Fibroblast of the aortic adventitia (primary cell): ENCODE measurements at places on chromosomes 7 and 10.

DNA sequence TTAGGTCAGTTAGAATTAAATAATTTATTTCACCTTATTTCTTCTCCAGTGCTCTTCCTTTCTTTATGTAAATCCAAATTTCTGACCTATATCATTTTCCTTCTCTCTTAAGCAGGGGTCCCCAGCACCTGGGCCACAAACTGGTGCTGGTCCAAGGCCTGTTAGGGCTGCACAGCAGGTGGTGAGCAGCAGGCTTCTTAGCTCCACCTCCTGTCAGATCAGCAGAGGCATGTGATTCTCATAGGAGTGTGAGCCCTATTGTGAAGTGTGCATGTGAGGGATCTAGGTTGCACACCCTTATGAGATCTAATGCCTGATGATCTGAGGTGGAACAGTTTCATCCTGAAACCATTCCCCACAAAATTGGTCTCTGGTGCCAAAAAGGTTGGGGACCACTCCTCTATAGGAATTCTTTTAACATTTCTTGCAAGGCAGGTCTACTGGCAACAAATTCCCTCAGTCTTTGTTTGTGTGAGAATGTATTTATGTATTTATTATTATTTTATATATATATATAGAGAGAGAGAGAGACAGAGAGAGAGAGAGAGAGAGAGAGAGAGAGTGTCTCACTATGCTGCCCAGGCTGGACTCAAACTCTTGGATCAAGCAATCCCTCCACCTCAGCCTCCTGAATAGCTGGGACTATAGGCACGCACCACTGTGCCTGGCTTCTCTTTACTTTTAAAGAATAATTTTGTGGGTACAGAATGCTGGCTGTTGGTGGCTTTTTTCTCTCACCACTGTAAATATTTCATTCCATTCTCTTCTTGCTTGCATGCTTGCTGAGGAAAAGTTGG lies 4.3 kb upstream of the ABCC2 start:
- DNase-seq, result no peak

- DNase-seq, result no peak
Observed at GRCh38 chr7:88217675-88218428, 2.0 kb downstream of the SRI start.

DNA sequence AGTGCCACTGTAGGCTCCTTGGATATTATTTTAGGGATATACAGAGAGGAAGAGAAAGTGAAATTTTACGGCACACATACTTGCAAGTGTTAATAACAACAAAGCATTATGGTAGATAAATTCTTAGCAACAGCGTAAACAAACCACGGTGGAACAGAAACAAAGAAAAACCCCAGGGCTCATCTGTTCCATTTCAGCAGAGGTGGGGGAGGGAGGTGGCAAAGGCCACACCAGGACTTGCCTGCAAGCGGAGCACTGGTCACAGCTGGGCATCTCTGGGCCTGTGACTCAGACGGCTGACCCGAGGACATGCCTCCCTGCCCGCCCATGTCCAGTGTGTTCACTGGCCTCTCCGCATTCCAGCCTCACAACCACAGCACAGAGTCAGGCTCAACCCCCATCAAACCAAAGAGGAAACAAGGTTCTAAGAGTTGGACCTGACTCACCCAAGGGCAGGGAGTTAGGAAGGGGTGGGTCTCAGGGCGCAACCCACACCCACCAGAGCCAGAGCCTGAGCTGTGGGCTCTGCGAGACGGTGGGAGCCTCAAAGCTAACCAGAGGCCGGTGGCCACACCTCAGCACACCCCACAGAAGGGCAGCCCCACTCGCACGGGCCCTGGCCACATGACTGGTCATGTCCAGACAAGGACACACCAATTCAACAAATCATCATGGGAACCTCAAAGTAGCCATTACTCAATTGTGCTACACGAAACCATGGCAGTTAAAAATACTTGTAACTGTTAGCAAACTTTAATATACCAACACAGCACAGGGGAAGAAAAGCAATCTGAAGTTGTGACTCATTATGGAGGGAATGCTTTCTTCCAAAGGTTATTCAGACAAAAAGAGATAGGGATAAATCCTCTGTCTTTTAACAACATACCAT lies 10.7 kb downstream of the ESYT2 start:
- peak; percentile 93 for DNase-seq

GRCh38 chr10:3068968-3069737 lies 1.8 kb downstream of the PFKP start:
- no peak for DNase-seq

GRCh38 chr7:20861468-20861867 lies 74.8 kb upstream of the SP8 start:
- no peak for DNase-seq

DNA sequence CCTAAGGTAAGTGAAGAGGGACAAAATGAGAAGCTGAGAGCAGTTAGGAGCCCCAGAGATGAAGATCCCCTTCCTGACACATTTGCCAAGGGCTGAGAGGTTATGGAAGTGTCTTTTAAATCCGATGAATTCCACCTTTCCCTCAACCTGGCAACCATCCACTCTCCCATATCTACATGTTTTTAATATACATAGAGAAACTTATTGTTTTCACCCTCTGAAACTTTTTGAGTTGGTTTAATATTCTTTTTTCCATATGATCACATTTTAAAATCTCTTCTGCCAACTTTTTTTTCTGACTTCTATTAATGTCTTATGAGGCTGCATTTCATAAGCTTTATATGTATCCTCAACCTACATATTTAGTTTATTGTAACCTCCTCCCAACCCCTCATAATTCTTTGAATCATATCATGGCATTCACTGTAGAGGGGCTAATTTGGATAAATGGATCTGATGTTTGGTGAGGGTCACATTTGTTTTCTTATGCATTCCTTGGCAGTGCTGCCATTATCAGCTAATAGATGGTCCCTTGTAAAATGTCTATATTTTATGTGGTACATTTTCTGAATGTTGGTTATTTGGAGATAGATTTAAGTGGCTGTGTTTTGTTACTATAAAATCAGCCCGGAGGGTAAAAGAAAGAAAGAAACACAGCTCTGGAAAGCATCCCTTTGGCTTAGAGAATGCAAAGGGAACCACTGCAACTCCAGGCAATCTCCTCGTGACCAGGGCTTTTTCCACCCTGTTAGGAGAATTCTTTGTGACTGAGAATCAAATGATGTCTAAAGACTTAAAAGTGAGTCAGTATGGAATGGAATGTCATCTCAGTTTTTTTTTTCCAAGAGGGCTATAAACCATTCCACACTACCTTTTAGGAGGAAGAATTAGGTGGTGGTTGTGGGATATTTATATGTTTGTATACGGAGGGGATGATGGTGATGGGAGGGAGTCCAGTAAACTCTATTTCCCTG lies 334.4 kb downstream of the SUGCT start:
- peak; percentile 88 for DNase-seq

DNA sequence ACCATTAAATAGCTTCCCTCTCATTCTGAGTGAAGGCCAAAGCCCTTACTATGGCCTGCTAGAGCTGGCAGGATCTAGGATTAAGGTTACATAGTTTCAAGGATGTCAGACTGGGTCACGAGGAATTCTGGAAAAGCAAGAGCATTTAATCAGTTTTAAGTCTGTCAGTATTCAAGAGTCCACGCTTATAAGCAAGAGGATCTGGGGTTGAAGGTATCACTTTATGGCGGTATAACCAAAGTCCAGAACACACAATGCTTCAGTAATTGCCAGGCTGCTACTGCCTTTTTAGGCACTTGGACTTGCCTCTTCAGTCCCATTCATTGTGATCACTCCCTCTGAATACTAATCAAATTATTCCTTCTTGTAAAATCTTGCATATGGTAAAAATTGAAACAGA lies 101.0 kb downstream of the HBP1 start:
- no peak for DNase-seq

GRCh38 chr7:34973400-34973760 lies 63.9 kb downstream of the DPY19L1 start:
- DNase-seq, result no peak

DNA sequence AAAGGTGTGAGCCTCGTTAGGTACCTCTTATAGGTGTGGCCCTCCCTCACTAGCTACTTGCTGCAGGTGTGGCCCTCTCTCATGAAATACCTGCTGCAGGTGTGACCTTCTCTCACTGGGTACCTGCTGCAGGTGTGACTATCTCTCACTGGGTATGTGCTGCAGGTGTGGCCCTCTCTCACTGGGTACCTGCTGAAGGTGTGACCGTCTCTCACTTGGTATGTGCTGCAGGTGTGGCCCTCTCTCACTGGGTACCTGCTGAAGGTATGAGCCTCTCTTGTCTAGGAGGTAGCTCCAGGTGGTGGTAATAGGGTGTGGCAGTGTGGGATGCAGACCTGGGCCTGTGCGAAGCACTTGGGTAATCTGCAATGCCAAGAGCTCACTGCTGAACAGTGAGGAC lies 170.7 kb upstream of the PLPP4 start:
- no peak for DNase-seq
